ENCODE measurements at places on chromosomes 13 and 19.

DNA sequence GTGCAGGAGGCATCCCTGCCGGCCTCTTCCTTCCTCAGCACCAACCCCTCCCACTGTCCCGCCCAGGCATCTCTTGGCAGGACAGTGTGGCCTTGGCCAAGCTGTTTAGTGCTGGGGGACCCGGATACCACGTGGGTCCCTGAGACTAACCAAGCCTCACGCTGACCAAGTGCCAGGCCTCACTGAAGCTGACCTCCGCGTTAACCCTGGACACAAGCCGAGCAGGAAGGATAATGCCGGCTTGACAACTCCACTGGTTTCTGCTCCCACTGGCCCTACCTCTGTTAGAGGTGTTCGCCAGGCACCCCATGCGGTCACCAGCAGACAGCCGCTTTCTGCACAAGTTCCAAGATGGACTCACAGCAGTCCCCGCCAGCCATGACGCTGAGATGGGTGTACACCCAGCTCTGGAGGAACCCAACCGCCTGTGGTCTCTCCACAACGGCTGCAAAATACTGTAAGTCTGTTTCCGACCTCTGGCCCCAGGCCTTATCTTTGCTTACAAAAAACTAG, 12.4 kb downstream of the GRTP1 start:
- DNase-seq = no peak

DNA sequence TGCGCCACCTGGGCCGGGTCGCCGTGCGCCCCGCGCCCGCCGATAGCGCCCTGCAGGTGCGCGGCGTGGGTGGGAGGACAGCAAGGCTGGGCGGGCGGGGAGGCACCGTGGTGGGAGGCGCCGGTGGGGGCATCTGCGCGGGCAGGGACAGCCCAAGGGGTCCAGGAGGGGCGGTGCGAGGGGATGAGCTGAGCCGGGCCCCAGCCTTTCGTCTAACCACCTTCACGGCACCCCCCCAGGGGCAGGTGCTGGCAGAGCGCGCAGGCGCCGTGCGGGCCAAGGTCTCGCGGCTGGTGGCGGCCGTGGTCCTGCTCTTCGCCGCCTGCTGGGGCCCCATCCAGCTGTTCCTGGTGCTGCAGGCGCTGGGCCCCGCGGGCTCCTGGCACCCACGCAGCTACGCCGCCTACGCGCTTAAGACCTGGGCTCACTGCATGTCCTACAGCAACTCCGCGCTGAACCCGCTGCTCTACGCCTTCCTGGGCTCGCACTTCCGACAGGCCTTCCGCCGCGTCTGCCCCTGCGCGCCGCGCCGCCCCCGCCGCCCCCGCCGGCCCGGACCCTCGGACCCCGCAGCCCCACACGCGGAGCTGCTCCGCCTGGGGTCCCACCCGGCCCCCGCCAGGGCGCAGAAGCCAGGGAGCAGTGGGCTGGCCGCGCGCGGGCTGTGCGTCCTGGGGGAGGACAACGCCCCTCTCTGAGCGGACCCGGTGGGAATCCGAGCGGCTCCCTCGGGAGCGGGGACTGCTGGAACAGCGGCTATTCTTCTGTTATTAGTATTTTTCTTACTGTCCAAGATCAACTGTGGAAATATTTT, 3.1 kb downstream of the KISS1R start:
- no peak for DNase-seq

GRCh38 chr19:4390017-4390566, 10.3 kb downstream of the SH3GL1 start:
- DNase-seq = no peak

DNA sequence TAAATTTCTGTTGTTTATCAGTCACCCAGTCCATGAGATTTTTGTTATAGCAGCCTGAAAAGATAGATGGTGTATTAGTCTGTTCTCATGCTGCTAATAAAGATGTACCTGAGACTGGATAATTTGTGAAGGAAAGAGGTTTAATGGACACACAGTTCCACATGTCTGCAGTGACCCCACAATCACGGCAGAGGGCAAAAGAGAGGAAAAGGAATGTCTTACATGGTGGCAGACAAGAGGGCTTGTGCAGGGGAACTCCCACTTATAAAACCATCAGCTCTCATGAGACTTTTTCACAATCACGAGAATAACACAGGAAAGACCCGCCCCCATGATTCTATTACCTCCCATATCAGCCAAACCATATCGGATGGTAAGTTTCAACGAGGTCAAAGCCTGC, 309.2 kb downstream of the LIG4 start:
- DNase-seq = no peak

DNA sequence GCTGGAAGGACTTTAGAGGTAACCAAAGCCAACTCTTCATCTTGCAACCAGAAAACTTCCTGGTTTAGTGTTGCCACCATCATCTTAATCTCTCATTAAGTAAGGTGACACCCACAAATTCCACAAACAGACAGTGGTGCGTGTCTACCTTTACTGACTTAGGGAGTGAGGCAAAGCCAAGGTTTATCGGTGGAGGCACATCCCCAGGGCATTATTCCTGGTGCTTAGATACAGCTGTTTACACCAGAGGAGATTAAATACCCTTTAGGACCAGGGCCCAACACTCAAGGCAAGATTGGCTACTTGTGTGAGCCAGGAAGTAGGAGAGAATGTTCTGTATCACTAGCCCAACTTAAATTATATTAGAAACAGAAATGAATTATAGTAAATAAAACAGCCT, 9.5 kb downstream of the STOML3 start:
- DNase-seq = no peak

- no peak for DNase-seq
Measured at GRCh38 chr13:107124730-107125129, 556.8 kb upstream of the ARGLU1 start.

DNA sequence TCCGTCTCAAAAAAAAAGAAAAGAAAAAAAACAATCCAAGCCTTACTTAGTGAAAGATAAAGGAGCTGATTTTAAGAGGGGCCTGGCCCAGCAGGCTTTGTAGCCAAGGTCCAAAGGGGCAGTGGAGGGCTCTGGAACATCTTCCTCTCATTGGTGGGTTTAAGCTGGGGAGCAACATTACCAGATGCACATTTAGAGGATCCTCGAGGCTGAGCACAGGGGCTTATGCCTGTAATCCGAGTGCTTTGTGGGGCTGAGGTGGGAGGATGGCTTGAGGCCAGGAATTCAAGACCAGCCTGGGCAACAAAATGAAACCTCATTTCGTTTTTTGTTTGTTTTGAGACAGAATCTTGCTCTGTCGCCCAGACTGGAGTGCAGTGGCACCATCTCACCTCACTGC, 8.0 kb upstream of the TMEM160 start:
- DNase-seq = no peak

DNA sequence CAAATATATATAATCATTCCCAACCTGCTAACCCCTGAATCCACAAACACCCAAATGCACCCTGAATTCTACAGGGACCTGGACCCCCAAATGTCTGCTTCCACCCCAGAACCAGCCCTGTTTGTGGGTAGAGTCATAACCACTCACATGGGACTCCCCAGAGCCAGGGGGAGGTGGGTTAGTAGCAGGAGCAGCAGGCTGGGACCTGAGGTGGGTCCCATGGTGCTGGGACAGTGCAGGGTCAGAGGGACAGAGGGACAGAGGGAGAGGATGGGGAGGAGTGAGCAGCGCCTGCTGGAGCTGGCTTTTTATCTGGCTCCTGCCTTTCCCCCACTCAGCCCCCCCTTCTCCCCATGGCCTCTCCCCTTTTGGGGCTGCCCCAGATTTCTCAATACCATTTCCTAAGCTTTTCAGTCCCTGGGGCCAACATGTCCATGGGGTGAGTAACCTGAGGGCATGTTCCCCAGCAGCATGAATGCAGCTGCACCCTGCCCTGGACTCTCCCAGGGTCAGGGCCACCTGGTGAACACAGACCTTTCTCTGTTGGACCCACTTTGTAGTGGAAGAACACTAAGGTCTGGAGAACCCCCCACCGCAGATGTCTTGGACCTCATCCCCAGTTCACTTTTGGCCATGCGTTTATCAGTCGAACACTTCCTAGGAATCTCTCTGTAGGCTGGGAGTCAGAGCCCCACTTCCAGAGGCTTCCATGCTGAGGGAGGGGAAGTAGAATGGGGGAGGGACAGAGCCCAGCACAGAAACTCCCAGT, at the start of gene C3:
TSS of gene C3 (minus strand) at position 282 of the 769 bp plus-strand sequence. CDS start at position 221, 61 bp downstream.
- no peak for DNase-seq

- no peak for DNase-seq
Measured at GRCh38 chr19:43721469-43722048, 5.7 kb downstream of the IRGC start.

DNA sequence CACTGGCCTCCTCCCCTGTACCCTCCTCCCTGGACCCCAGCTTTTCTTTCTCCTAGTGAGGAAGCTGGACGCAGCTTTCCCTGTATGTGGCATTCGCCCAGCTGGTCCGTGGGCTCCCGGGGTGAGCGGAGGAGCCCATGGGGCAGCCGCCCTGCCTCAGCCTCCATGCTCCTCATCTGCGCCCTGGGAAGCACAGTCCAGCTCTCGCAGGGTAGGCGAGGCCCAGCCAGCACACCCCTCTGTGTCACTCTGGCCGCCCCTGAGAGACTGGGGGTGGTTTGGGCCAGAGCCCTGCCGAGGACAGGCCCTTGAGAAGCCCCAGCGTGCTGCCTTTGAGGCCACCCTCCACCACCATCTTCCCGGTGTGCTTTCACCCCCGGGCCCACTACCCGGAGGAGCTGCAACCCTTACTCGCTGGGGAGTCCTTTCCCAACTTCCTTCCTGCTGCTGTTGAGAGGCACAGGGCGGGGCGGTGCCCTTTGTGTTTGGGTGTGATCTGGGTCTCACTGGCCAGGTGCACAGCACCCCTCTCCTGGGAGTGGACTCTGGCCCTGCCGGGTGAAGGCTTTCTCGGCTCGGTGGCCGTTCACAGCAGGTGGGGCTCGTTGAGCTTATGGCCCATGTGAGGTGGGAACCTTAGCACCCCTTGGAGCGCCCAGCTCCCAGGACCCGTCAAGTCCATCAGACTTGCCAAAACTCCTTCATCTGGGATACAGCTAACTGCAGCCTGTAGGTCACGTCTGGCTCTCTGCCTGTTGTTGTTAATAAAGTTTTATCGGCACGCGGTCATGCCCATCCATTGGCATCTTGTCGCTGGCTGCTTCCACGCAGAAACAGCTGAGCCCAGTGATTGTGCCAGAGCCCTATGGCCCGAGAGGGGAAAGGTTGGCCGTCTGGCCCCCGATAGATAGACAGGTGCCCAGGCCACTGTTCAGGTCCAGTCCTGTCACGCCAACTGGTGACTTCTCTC, 3.2 kb downstream of the NCLN start:
- no peak for DNase-seq

All from occipital lobe (tissue), 3 donors.